ENCODE measurements at places on chromosomes 7 and 10.
A peak's percentile ranks its signal among the peaks of the same experiment; 100 is the strongest.

- peaks cover 34% of the 10 kb centered on the region for H3K4me1 ChIP-seq
- DNase-seq = peak; percentile 22
- H3K27me3 ChIP-seq = no peaks in the 10 kb centered on the region
- no peak overlapping the region for H3K27ac ChIP-seq
- H3K36me3 ChIP-seq = no peaks in the 10 kb centered on the region
Observed at GRCh38 chr10:97850446-97850845, 803 bp downstream of the GOLGA7B start.

- DNase-seq = peak; percentile 13
- no peak overlapping the region for H3K27ac ChIP-seq
- no peaks in the 10 kb centered on the region for H3K36me3 ChIP-seq
Observed at GRCh38 chr7:24595671-24596418, 22.6 kb downstream of the PALS2 start.

GRCh38 chr7:87564296-87564963 is 36.3 kb downstream of the ABCB1 start:
- H3K4me1 ChIP-seq = no peaks in the 10 kb centered on the region
- H3K27ac ChIP-seq = no peak overlapping the region
- H3K36me3 ChIP-seq = no peaks in the 10 kb centered on the region
- no peaks in the 10 kb centered on the region for H3K27me3 ChIP-seq

- no peak overlapping the region for H3K4me3 ChIP-seq
- H3K36me3 ChIP-seq = peaks cover 12% of the 10 kb centered on the region
- DNase-seq = no peak
- H3K4me1 ChIP-seq = peaks cover 27% of the 10 kb centered on the region
Observed at GRCh38 chr7:42914009-42914408, 2.1 kb upstream of the C7orf25 start.

GRCh38 chr7:150585199-150585598 is 18.0 kb downstream of the GIMAP4 start:
- no peak for DNase-seq
- H3K27ac ChIP-seq = no peak overlapping the region
- no peaks in the 10 kb centered on the region for H3K36me3 ChIP-seq
- H3K27me3 ChIP-seq = no peaks in the 10 kb centered on the region
- no peak overlapping the region for H3K4me3 ChIP-seq

GRCh38 chr7:85730012-85730411 is 543.2 kb upstream of the SEMA3D start:
- DNase-seq = no peak
- no peak overlapping the region for H3K27ac ChIP-seq
- no peaks in the 10 kb centered on the region for H3K4me1 ChIP-seq
- no peak overlapping the region for H3K4me3 ChIP-seq

- H3K4me1 ChIP-seq = no peaks in the 10 kb centered on the region
- no peaks in the 10 kb centered on the region for H3K36me3 ChIP-seq
- no peak overlapping the region for H3K4me3 ChIP-seq
- H3K27me3 ChIP-seq = no peaks in the 10 kb centered on the region
- no peak overlapping the region for H3K27ac ChIP-seq
Observed at GRCh38 chr10:48476279-48476982, 128.4 kb downstream of the ARHGAP22 start.

DNA sequence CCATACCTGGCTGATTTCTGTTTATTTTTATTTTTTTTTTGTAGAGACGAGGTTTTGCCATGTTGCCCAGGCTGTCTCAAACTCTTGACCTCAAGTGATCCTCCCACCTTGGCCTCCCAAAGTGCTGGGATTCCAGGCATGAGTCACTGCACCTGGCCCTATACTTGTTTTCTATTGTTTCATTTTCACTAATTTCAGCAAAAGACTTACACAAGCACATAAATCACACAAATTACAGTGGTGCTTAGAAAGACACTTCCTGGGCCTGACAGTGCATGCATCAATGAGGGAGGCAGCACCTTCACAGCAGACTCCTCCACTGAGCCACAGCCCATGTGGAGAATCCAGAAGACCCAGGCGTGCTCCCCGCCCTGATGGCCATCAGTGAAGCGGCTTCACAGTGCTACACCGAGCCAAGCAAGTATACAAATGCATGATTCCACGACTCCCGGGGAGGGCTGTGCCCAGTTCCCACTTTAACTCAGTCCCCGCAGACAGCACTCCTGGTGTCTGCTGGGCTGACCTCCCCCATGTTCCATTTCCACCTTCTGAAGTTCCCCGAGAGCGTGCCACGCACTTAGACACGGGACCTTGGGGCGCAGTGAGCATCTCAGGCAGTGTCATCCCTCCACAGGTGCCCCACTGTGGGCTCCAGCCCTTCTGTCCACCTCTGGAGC is 20.6 kb downstream of the PITRM1 start:
- H3K4me3 ChIP-seq = no peak overlapping the region
- no peaks in the 10 kb centered on the region for H3K4me1 ChIP-seq
- H3K27ac ChIP-seq = no peak overlapping the region
- H3K27me3 ChIP-seq = no peaks in the 10 kb centered on the region
- peaks cover 78% of the 10 kb centered on the region for H3K36me3 ChIP-seq

DNA sequence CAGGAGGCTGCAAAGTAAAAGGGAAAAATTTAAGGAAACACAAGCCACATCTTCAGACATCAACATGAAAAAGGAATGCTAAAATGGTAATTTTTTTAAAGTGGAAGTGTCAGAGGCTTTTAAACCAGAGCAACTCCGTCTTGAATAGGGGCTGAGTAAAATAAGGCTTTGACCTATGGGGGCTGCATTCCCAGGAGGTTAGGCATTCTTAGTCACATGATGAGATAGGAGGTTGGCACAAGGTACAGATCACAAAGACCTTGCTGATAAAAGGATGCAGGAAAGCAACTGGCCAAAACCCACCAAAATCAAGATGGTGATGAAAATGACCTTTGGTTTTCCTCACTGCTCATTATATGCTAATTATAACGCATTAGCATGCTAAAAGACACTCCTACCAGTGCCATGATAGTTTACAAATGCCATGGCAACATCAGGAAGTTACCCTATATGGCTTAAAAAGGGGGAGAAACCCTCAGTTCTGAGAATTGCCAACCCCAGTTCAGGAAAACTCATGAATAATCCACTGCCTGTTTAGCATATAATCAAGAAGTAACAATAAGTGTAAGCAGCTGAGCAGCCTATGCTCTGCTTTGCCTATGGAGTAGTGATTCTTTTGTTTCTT is 128.3 kb downstream of the SKAP2 start:
- H3K36me3 ChIP-seq = no peaks in the 10 kb centered on the region
- H3K27me3 ChIP-seq = no peaks in the 10 kb centered on the region
- H3K4me1 ChIP-seq = no peaks in the 10 kb centered on the region
- no peak overlapping the region for H3K27ac ChIP-seq
- no peak for DNase-seq

- H3K36me3 ChIP-seq = no peaks in the 10 kb centered on the region
- no peak overlapping the region for H3K27ac ChIP-seq
- H3K27me3 ChIP-seq = no peaks in the 10 kb centered on the region
- no peak overlapping the region for H3K4me3 ChIP-seq
- DNase-seq = no peak
- H3K4me1 ChIP-seq = no peaks in the 10 kb centered on the region
Observed at GRCh38 chr7:42272793-42273665, 36.0 kb upstream of the GLI3 start.

- peaks cover 6% of the 10 kb centered on the region for H3K36me3 ChIP-seq
- no peak overlapping the region for H3K27ac ChIP-seq
- H3K27me3 ChIP-seq = no peaks in the 10 kb centered on the region
- no peak overlapping the region for H3K4me3 ChIP-seq
- H3K4me1 ChIP-seq = no peaks in the 10 kb centered on the region
Observed at GRCh38 chr10:21687266-21688008, 153.4 kb downstream of the MLLT10 start.

DNA sequence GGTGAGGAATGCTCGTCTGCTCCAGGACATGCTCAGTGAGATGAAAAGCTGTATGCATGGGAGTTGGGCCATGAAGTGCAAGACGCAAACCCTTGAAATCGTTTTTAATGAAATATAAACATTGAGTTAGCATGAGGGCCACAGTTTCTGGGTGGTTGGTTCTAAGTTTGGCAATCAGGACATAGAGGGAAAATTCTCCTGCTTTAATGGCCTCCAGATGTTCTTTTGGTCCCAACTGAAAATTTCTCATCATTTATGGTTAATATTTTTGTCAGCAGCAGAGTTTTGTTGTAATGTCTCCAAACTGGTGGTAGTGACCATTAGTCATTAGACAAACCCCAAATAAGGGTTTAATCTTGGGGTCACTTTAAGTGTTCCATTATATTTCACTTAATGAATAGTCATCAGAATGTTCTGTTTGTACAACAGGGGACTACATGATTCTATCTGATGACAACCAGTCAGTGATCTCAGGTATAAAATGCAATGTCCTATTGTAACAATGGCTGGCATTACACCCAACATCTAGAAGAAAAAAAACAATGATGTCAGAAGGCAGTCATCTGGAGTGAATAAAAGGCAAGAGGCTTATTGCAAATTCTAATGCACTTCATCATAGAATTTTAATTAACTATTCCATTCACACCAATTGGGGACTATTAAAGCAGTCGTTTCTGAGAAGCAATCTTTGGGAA is 197.4 kb downstream of the JCAD start:
- no peaks in the 10 kb centered on the region for H3K4me1 ChIP-seq
- H3K27me3 ChIP-seq = no peaks in the 10 kb centered on the region
- H3K27ac ChIP-seq = no peak overlapping the region
- no peak for DNase-seq
- H3K36me3 ChIP-seq = no peaks in the 10 kb centered on the region

DNA sequence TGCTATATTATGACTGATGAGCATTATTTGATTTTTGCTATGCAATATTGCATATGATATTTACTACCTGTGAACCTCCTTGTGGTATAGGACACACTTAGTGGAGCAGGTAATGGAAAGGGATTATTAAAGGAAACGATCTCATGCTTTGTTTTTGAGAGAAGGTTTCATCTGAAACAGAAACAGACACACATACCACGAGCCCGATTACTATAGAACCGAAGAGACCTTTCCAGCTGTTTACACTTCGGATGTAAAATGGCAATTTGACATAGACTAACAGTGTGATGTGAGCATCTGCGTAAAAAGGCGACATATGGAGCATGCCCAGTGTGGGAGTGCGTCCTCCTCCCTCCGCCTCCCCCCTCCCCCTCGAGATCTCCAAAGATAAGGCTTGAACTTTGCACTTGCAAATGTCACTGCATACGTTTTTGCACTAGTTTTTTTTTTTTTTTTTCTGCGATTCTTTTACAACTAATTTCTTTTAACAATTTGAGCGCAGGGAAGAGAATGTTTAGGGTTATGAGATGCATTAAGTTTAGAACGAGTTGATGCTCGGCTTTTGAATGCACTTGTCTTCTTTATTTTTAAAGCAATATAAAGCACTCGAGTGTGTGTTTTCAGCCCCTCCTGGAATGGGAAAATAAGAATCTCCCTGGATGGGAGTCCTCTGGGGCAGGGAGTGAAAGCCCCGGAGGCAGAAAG is 251.0 kb downstream of the NSUN6 start:
- H3K4me1 ChIP-seq = no peaks in the 10 kb centered on the region
- DNase-seq = no peak
- H3K4me3 ChIP-seq = no peak overlapping the region
- no peaks in the 10 kb centered on the region for H3K27me3 ChIP-seq
- no peak overlapping the region for H3K27ac ChIP-seq
- no peaks in the 10 kb centered on the region for H3K36me3 ChIP-seq

- no peak overlapping the region for H3K27ac ChIP-seq
- H3K36me3 ChIP-seq = no peaks in the 10 kb centered on the region
- DNase-seq = no peak
- no peaks in the 10 kb centered on the region for H3K4me1 ChIP-seq
- H3K27me3 ChIP-seq = no peaks in the 10 kb centered on the region
- no peak overlapping the region for H3K4me3 ChIP-seq
Observed at GRCh38 chr7:151789380-151789947, 87.5 kb downstream of the PRKAG2 start.

GRCh38 chr10:2619472-2619871 is 447.9 kb upstream of the PFKP start:
- H3K4me1 ChIP-seq = no peaks in the 10 kb centered on the region
- no peaks in the 10 kb centered on the region for H3K27me3 ChIP-seq
- no peaks in the 10 kb centered on the region for H3K36me3 ChIP-seq
- DNase-seq = no peak

- H3K27me3 ChIP-seq = no peaks in the 10 kb centered on the region
- DNase-seq = no peak
- H3K36me3 ChIP-seq = no peaks in the 10 kb centered on the region
- no peak overlapping the region for H3K27ac ChIP-seq
- no peak overlapping the region for H3K4me3 ChIP-seq
- no peaks in the 10 kb centered on the region for H3K4me1 ChIP-seq
Observed at GRCh38 chr7:18893156-18893555, 224.3 kb downstream of the TWIST1 start.

DNA sequence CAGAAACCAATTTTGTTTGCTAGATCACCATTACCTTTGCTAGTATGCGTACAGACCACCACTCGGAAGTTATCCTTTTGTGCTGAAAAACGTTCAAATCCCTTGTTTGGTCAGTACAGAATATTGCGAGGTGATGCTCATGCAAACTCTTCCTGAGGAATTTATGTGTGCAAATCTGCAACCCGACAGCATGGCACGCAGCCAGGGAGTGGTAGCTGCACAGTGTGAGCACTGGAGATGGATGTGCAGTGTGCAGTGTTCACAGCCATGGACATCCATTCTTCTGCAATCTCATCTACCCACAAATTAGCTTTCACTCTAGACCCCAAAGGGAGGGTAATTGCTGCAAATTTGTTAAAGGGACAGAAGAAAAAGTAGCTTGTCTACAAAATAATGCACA is 72.2 kb downstream of the CACUL1 start:
- H3K4me1 ChIP-seq = no peaks in the 10 kb centered on the region
- no peak overlapping the region for H3K27ac ChIP-seq
- no peak overlapping the region for H3K4me3 ChIP-seq
- H3K27me3 ChIP-seq = no peaks in the 10 kb centered on the region
- DNase-seq = no peak

- peak overlapping the region; percentile 69 for H3K27ac ChIP-seq
- H3K27me3 ChIP-seq = no peaks in the 10 kb centered on the region
- H3K4me1 ChIP-seq = peaks cover 51% of the 10 kb centered on the region
- H3K4me3 ChIP-seq = peak overlapping the region; percentile 77
Observed at GRCh38 chr7:2355705-2356008, 1.0 kb downstream of the EIF3B start.

- no peaks in the 10 kb centered on the region for H3K4me1 ChIP-seq
- H3K27me3 ChIP-seq = peaks cover 3% of the 10 kb centered on the region
- H3K36me3 ChIP-seq = no peaks in the 10 kb centered on the region
Observed at GRCh38 chr10:133141958-133142340, 18.1 kb upstream of the KNDC1 start.

- H3K36me3 ChIP-seq = peaks cover 74% of the 10 kb centered on the region
- H3K4me3 ChIP-seq = no peak overlapping the region
- no peak for DNase-seq
- no peaks in the 10 kb centered on the region for H3K4me1 ChIP-seq
Observed at GRCh38 chr10:6463366-6463765, 116.7 kb downstream of the PRKCQ start.
